Adrenal gland (tissue), 19 donors: ENCODE measurements at places on chromosomes 2 and 18. TPM values are rescaled to one million over a fixed set of nuclear protein-coding genes. Genes with fewer than 3 reads are reported as not detected.

Gene IL1B
- 1.6 TPM for polyA plus RNA-seq

Gene BARD1
- 0.71 TPM for polyA plus RNA-seq

Gene DUSP2
- 1.9 TPM for polyA plus RNA-seq

Gene PLA2R1
- polyA plus RNA-seq, result 5.4 TPM

Gene TEX44
- not detected for polyA plus RNA-seq

Gene NPAS2
- polyA plus RNA-seq, result 14.2 TPM

Gene IL1F10
- not detected for polyA plus RNA-seq

Gene ATF2
- polyA plus RNA-seq, result 16.5 TPM

Gene FEV
- polyA plus RNA-seq, result 5.3 TPM

Gene LRRC30
- polyA plus RNA-seq, result not detected

Gene ERFE
- 0.10 TPM for polyA plus RNA-seq

Gene SIX2
- polyA plus RNA-seq, result not detected

Gene DES
- polyA plus RNA-seq, result 283 TPM

Gene CABLES1
- 2.5 TPM for polyA plus RNA-seq

Gene SCN7A
- 3.0 TPM for polyA plus RNA-seq

Gene ABCG5
- 0.08 TPM for polyA plus RNA-seq

Gene GPR39
- polyA plus RNA-seq, result 0.24 TPM
